ENCODE measurements at places on chromosomes 7 and 10. TPM values are rescaled to one million over a fixed set of nuclear protein-coding genes. Genes with fewer than 3 reads are reported as not detected.

MBL2 gene
- not detected for total RNA-seq

DNA sequence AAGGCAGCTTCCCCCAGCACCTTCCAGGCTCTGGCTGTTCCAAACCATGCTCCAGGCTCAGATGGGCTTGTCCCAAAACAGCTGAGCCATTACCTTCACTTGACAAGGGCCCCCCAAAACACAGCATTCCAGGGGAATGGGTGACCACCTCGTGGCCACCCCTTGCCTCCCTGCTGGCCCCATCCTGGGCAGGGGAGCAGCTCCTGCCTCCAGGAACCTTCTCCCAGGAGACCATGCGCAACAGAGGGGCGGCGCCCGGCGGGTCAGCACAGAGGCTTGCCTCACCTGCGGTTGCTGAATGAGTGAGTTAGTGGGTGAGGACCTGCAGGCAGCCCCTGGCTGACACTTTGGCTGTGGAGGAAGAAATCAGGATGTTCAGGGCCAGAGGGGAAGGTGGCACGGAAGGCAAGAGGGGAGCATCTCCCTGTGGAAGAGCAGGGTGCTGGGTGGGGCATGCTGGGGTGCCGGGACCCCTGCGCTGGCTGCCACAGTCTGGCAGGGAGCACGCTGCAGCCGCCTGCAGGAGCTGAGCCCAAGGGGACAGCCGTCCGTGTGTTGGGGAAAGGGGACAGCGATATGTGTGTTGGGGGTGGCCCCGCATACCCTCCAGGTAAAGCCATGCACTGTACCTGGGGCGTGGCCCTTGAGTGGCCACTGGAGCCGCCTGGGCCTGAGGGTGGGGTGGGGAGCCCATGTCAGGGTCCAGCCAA, 54.7 kb downstream of the PWWP2B start:
- H3K4me1 ChIP-seq: peaks cover 35% of the 10 kb centered on the region
- no peak overlapping the region for H3K4me3 ChIP-seq
- peak overlapping the region; percentile 84 for H3K27ac ChIP-seq
- H3K27me3 ChIP-seq: no peaks in the 10 kb centered on the region
- no peak for DNase-seq
- H3K36me3 ChIP-seq: no peaks in the 10 kb centered on the region

GRCh38 chr7:1707756-1708595, 37.9 kb downstream of the ELFN1 start:
- H3K4me1 ChIP-seq: no peaks in the 10 kb centered on the region
- no peak overlapping the region for H3K4me3 ChIP-seq
- H3K36me3 ChIP-seq: no peaks in the 10 kb centered on the region
- H3K27me3 ChIP-seq: peaks cover 4% of the 10 kb centered on the region
- no peak overlapping the region for H3K27ac ChIP-seq

- H3K27ac ChIP-seq: peak overlapping the region; percentile 54
- peaks cover 18% of the 10 kb centered on the region for H3K4me1 ChIP-seq
- H3K36me3 ChIP-seq: peaks cover 30% of the 10 kb centered on the region
- DNase-seq: no peak
Measured at GRCh38 chr7:100865372-100865911, 1.7 kb upstream of the TRIP6 start.

GRCh38 chr10:15067154-15067553, 21.4 kb downstream of the ACBD7 start:
- H3K27ac ChIP-seq: no peak overlapping the region
- peaks cover 3% of the 10 kb centered on the region for H3K27me3 ChIP-seq
- no peak for DNase-seq
- H3K4me3 ChIP-seq: no peak overlapping the region
- no peaks in the 10 kb centered on the region for H3K36me3 ChIP-seq

GPC2 gene
- total RNA-seq: 20.9 TPM

PNLIPRP1 gene
- total RNA-seq: not detected
